Coronary artery (tissue), 2 donors: ENCODE measurements at places on chromosomes 6 and 20.

GRCh38 chr6:166411721-166412151 lies 29.0 kb upstream of the MPC1 start:
- DNase-seq: no peak

DNA sequence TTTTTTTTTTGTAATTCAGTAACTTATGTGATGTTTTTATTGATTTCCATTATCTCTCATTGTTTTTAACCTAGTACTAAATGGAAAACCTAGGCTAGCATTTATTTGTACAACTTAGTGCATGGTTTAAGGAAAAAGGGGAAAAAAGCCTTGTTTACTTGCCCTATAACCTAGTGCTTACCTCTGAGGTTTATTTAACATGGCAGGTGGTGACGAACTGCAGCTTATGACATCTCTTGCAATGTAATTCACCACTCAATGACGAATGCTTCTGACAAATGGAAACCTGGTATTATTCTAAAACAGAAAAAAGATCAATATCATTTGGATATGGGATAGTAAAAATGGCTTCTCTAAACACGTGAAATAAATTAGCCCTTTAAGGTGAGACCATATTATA lies 618.6 kb upstream of the FLRT3 start:
- DNase-seq: no peak

DNA sequence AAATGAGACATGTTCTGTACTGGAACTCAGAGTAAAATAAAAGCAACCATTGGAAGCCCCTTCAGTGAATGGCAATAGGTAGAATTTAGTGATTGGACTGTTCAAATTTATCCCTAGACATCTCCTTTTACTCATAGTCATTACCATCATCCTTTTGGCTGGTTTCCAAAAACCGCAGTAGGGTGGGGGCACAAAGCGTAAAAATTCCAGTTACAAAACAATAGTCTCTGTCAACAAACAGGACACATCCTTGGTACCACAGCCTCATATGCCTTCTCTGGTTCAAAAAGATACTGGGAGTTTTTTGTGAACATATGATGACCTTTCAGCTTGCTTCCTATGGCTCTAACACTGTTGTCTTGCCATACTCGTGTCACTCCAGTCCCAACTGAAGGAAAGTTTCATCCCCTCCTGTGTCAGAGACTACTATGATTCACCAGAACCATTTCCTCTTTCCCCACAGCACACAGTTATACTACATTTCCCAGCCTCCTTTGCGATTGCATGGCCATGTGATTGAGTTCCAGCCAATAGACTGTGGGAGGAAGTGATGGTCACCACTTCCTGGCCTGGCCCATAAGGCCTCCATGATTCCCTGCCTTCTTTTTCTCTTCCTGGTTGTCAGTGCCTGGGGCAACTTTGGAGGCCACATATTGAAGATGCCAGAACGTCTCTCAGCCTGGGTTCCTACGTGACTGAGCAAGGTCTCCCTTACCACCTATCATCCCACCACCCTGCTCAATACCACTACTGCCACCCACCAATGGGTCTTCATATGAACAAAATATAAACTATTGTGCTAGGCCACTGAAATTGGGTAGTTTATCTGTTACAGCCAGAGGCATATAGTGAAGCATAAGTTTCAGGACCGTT lies 162.4 kb downstream of the ID4 start:
- no peak for DNase-seq

DNA sequence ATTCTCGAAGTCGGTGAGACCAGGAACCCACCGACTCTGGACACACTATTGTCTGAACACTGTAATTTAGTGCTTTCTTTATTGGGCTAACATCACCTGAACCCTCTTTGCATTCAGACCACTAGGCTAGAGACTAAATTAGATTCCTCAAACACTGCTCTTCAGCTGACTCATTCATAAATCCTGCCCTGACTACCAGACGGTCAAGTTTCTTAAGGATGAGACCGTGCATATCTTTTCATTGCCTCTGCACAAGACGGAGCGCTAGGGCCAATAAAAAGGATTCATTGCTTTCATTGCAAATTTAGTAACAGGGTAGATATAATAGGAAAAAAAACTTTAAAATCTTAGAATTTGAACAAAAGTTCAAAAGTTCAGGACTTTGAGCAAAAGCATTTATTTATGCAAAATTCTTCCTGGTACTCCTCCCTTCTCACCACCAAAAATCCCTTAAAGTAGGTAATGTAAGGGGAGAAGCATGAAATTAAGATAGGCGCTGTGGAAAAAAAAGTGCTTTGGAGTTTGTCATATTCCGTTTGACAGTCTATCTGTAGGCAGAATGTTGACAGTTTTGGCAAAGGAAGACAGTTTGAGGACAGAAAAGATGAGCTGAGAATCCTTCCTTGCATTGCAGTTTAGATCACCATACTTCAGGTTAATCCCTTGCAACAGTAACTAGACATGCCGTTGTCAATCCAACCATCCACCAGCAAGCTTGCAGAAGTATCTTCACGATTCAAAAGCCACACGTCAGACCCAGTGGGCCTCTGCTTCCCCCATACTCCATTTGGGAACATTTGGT lies 328.6 kb upstream of the JARID2 start:
- DNase-seq: no peak

DNA sequence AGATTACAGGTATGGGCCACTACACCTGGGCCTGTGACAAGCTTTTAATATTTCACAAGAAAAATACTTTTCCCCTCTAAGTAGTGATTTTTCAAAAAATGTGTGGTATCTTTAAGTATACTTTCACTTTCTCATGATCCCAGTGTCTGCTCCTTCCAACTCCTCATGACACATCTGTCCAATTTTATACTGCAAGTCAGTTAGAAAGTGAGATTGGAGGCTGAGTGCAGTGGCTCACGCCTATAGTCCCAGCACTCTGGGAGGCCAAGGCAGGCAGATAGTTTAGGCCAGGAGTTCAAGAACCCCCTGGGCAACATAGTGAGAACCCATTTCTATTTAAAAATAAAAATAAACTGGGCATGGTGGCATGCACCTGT lies 20.2 kb downstream of the PIM1 start:
- DNase-seq: no peak

GRCh38 chr6:4180652-4181255 lies 45.4 kb upstream of the ECI2 start:
- no peak for DNase-seq

GRCh38 chr6:22221630-22222029 lies 75.2 kb downstream of the PRL start:
- DNase-seq: no peak

- no peak for DNase-seq
Measured at GRCh38 chr20:9285617-9286016, 216.7 kb downstream of the PLCB4 start.

GRCh38 chr6:16434885-16435284 lies 196.5 kb downstream of the GMPR start:
- DNase-seq: no peak

- DNase-seq: no peak
Measured at GRCh38 chr6:112557435-112557834, 210.3 kb downstream of the RFPL4B start.

GRCh38 chr6:85867595-85867994 lies 224.9 kb upstream of the SYNCRIP start:
- DNase-seq: no peak

DNA sequence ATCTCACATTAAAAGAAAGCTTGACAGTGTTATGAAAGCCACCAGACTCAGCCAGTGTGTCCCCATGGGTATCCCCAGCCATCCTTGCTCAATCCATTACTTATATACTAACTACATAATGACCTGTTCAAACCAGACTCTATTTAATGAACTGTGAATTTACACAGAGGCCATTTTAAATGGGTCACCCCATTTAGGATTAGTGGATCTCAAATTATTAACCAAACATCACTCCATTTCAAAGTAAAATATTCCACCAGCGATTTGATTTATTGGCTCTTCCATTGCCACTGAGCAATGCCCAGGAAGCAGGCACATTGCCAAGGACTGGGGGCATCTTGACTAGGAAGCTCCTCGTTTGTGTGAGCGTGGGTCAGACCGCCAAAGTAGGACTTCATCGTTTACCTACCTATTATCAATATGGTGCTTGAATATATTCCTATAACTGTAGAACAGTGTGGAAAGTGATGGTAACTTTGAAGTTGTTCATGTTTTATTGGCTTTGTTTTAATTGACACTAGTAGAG lies 15.5 kb upstream of the NPEPL1 start:
- no peak for DNase-seq

DNA sequence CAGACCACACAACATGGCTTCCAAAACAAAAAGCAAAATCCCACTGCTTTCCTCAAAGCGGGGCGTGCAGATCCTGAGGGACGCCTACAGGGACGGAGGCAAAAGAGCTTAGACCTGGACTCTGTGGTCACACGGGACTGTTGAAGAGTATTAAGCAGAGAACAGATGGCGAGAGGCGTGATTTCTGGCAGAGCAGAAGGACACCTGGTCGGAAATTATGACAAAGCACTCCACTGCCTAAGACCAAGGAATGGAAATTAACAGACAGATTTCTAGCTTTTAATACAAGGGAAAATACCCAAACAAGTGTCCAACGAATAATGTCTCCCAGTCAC lies 15.4 kb downstream of the CST7 start:
- DNase-seq: no peak

DNA sequence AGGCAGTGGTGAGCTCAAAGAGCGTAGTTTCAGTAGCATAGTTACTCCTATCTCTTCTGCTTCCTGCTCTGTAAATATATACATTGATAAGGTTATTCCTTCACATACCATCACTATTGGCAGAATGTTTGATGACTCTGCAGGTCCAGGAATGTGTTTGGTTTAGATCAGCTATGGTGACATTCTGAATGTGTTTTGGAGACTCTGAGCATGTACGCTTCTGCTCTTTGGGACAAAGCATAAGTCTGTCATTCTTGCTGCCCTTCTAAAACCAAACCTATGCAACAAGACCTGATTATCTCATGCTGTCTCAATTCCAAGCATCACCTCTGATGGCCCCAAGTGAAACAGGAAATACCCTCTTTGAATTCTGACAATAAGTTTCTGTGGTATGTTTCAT lies 1074.3 kb downstream of the KIF16B start:
- DNase-seq: no peak

- peak; percentile 94 for DNase-seq
Measured at GRCh38 chr6:52664186-52664990, 6.5 kb upstream of the TMEM14A start.

DNA sequence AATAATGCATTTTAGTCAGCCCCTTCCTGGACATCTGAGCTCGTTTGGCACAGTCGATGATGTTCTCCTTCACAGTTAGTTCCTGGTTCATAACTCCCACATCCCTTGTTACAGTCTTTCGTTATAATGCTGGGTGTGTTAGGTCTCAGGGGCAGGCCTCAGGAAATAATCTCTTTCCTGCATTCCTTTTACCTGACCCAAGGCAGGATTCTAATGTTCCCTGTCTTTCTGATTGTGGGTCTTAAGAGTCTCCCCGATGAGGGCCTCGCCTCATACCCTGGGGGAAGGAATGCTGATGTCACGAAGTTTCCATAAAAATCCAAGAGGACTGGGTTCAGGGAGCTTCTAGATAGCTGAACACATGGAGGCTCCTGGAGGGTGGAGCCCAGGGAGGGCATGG lies 104.0 kb upstream of the CARMIL1 start:
- no peak for DNase-seq

- DNase-seq: no peak
Measured at GRCh38 chr6:170317076-170317475, 10.5 kb downstream of the FAM120B start.

GRCh38 chr6:137309078-137309762 lies 90.0 kb upstream of the IFNGR1 start:
- no peak for DNase-seq

DNA sequence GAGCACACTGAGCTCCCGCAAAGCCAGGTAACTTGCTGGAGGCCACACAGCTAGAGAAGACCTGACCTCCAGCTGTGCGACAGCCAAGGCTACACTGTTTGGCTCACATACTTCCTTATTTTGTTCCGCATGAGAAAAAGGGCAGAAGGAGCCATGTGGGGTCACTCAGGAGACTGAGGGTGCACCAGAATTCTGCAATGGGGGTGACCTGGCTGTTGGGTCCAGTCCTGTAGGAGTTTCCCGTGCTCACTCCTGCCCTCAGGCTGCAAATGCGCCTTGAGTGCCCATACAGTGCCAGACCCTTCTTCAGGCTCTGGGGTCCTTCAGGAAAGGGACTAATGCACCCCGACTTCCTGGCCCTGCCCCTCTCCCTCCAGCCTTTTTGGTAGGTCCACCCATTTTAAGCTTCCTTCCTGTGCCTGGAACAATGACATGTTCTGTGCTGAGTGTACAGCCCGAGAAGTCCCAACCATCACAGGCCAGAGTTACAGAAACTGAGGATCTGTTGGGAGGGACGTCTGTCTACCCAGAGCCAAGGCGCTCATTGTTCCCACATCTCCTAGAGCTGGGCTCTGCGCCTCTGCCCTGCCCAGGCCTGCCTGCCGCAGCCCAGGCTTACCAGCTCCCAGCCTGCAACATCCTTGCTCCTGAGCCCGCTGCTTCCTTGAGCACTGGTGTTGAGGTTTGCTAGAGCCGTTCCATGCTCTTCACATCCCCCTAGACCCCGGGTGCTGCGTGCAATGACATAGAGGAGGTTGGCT lies 33.5 kb upstream of the CD93 start:
- DNase-seq: no peak

GRCh38 chr6:47276377-47276776 lies 33.3 kb downstream of the TNFRSF21 start:
- DNase-seq: no peak

DNA sequence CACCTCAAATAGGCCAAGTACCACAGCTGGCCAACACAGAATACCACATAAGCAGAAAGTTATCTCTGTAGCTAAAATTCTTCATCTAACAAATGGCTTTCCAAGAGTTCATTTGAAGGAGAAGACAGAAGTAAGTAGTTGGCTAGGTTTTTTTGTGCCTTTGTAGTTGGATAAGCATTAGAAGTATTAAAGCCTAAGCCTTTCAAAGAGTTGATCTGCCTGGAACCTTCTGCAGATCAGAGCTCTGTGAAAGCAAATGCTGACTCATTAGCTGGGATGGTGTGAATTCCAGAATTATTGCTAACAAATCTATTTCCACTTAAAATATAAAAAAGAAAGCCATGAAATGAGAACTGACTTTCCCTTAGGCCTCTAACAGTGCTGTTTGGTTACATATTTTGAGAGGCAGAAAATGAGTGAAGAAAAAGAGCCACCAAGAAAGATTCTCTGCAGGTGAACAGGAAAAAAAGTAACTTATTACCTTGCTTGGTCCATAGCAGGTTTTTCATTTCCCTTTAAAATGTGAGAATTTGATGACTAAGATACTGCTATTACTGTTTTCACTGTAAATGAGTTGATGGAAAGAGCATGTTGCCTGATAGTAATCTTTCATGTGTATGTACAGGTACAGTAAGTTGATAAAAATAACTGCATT lies 763.2 kb upstream of the FLRT3 start:
- no peak for DNase-seq
